D721Med (cell line): ENCODE measurements at places on chromosomes 13 and 19.

GRCh38 chr19:2552859-2553258, 76.9 kb downstream of the GADD45B start:
- no peak for DNase-seq

GRCh38 chr13:35252536-35253205, 223.8 kb downstream of the MAB21L1 start:
- no peak for DNase-seq

GRCh38 chr13:111913761-111914140, 153.2 kb upstream of the SOX1 start:
- DNase-seq, result no peak

GRCh38 chr19:15666883-15667282, 6.0 kb upstream of the CYP4F12 start:
- DNase-seq, result no peak

DNA sequence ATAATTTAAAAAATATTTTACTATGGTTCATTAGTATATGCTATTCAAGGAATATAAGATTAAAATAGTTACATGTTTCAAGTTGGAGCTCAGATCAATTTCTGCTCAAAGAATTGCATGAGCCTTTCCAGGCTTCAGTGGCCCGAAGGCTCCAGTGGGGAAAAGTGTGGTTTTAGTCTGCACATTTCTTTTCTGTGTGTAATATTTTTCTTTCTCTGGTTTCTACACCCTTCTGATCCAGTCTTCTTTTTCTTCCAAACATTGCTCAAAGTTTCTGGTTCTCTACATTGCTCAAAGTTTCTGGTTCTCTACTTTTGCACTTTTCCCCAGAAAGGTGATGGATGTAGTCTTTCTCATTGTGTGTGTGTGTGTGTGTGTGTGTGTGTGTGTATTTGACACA, 64.7 kb upstream of the OXGR1 start:
- no peak for DNase-seq

GRCh38 chr19:6274756-6275155, 5.0 kb downstream of the MLLT1 start:
- no peak for DNase-seq

GRCh38 chr13:59398127-59398526, 765.6 kb downstream of the DIAPH3 start:
- no peak for DNase-seq

GRCh38 chr19:7883796-7884570, 4.3 kb upstream of the LRRC8E start:
- no peak for DNase-seq

DNA sequence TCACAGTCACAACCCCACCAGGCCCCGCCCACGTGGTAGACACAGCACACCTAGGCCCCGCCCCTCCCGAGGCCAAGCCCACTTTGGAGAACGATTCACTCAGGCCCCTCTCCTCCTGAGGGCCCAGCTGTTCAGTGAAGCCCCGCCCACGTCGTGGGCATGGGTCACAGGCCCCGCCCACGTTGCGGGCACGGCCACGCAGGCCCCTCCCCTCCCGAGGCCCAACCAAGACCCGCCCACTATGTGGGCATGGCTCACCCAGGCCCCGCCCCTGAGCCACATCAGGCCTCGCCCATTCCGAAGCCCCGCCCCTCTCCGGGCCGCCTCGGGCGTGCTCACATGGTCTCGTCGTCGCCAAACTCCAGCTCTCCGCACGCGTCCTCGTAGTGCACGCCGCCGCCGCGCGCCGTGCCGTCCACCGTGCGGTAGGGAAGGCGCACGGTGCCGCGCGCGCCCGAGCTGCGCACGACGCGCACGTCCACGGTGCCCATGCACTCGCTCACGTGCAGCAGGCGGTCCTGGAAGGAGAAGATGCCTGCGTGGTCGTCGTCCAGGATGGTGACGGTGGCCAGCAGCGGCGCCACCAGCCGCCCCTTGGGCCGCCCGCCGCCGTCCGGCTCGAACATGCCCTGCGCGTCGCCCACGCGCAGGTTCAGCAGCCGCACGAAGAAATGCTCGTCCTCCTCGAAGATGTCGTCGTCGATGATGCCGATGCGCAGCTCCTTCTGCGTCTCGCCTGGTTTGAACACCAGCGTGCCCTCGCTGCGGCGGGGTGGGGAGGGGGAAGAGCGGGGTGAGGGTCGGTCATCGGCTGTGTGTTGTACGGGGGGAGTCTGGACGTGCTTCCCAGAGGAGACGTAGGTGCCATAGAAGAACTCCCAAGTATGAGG, 24.0 kb downstream of the SLC8A2 start:
- DNase-seq, result no peak
